NCI-H1092 treated with DMSO at 0.1 percent for 48 hours (cell line): ENCODE measurements at places on chromosomes 1 and 21.

- DNase-seq, result no peak
Observed at GRCh38 chr1:30169269-30169668, 554.1 kb downstream of the MATN1 start.

- DNase-seq, result peak; percentile 18
Observed at GRCh38 chr1:234592240-234592639, 17.7 kb downstream of the IRF2BP2 start.

GRCh38 chr1:214219902-214220301 lies 61.1 kb upstream of the SMYD2 start:
- DNase-seq, result no peak

GRCh38 chr1:192713921-192714320 lies 78.0 kb downstream of the RGS13 start:
- DNase-seq, result no peak

GRCh38 chr21:38622827-38623209 lies 124.5 kb upstream of the ERG start:
- DNase-seq, result no peak

DNA sequence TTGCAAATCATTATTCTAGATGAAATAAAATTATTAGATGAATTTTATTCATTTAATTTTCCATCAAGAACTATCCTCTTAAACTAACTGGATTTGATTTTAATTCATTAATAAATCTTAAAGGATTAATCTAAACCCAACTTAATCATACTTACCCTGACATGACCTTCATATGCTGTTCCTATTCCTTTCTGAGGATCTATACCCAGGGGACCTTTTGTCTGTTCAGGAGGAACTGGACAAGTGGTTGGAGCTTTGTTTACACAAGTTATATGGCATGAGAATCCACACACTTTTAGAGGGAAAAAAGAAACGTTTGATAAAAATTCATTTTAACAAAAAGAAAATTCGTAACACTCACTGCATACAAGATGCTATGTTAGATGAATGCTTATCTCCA lies 95.2 kb downstream of the COQ8A start:
- DNase-seq, result peak; percentile 36

GRCh38 chr21:18711662-18712061 lies 308.1 kb upstream of the TMPRSS15 start:
- DNase-seq, result no peak

- DNase-seq, result peak; percentile 37
Observed at GRCh38 chr1:96236156-96236739, 485.3 kb upstream of the PTBP2 start.

DNA sequence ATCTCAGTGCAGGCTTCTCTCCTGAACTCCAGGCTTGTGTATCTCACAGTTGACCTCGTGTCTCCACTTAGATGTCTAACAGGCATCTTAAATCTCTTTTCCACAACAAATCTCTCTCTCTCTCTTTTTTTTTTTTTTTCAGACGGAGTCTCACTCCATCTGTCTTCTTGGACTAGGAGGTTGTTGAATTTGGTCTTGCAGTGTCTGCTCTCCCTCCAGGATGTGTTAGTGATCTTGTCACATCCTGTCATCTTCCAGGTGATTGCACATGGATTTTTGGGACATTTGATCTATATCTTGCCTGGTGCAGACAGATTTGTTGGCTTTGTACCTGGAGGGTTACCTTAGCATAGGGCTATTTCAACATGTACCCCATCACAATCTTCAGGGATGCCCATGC lies 26.5 kb upstream of the KCNA10 start:
- no peak for DNase-seq

DNA sequence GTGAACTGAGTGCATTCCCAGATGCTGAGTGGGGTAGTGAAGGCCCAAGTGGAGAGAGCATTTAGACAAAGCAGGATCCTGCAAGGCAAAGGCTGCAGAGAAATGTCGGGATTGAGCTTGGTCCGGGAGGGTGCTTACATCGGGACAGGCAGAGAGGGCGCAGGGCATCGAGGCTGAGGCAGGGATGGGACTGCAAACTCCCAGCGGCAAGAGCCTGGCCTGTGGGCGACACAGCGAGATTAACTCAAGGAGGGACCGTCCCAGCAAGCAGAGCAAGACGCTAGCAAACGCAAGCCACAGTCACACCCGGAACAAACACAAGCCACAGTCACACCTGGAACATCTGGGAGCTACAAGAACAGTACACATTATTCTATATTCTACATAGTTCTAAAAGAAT lies 537.5 kb downstream of the KIF26B start:
- DNase-seq, result no peak

GRCh38 chr1:2926447-2927055 lies 94.7 kb upstream of the ACTRT2 start:
- no peak for DNase-seq

DNA sequence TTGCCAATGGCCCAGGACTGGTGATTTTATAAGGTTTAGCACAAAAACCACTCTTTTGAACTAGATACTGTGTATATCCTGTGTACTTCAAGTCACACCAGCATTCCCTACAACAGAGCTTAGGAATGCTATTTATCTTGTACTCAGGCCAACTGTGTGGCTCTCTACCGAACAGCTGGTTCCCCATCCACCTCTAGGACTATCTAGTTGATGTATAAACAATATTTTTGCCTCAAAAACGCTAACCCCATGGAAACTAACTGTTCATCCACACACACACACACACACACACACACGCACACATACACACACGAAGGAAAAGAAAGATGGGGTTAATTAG lies 28.7 kb upstream of the SLC45A3 start:
- DNase-seq, result no peak

DNA sequence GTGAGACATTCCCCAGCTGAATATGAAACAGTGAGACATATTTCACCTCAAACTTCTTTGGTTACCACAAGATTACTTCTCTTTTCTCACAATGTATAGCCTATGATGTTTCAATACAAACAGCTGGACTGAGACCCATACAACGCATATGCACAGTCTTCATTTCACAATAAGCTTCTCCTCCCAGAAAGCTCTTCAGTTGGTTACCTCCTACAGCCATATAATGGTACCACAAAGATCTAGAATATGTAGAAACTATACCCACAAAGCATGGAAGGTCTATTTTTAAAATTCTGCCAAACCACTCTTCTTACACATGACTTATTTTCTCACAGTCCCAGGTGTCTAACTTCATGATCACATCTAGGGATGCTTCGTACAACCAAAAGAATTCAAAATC lies 70.8 kb downstream of the JAK1 start:
- DNase-seq, result no peak

DNA sequence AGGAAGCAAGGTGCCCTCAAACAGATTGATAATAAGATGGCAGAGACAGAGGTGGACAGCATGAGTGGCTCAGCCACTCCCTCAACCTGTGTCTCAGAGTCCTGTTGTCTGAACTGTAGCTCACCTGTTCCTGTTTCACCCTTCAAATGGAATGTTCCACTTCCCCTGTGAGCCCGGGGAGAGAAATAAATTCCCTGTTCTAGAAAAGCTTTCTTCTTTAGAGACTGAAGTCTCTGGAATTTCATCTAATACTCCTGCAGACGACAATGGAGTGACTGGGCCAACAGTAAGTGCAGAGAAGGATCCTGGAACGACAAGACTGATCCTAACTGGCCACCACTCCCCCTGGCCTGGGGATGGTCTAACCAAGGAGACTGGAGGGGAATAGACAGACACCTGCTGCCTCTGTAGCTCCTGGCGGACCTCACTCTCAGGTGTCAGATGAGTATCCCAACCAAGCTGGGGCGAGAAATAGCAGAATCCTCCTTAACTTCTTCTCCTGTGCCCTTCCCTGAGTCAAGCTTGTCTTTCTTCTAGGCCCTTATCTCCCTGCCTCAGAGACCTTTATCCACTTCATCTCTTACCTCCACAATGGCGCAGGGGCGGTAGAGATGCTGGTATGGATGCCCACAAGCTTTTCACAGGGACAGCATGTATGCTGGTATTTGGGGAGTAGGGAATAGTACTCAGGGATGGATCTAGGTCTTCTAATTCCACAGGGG lies 45.4 kb downstream of the PLEKHA6 start:
- peak; percentile 43 for DNase-seq

DNA sequence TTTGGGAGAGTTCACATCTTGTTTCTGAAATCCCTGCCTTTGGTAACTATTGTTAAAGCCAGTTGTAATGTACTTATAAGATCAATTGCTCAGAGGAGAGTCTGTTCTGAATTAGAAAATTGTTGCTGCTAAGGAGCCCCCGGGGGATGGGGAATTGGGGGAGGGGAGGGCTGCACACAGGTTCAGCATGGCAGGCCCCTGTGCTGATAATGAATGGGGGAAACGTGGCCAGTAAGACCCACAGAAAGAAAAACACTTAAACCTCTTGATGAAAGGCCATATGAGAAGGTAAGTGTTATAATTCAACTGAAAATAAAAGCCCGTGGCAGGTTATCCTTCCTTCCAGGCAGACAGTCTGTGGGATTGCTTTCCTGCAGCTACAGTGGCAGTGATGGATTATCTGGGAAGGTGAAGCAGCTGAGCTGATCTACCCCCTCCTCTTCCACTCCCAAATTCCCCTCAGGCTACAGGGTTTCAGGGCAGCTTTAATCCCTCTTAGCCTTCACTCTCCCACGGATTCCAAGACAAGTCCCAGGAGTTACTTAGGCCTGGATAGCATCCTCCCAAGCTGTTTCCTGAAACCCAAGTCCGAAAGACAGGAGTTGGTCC lies 398.8 kb downstream of the TBX15 start:
- DNase-seq, result no peak

- no peak for DNase-seq
Observed at GRCh38 chr1:85001742-85002141, 4.8 kb upstream of the MCOLN2 start.

DNA sequence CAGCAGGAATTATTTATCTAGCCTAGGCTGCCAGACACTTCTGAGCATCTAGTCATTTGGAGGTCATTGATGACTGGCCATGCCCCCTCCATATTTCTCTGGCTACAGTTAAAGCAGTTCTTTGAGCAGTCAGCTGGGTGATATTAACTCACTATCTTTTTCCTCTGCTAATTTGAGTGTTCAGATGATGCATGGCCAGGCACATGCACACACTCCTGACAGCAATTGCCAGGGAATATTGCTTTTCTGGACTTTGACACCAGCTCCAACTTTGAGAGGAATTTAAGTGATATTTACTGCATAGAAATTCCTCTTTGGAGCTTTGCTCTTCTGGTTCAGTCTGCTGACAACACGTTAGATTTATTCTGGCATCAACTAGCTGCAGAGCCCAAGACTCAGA lies 52.6 kb downstream of the CD247 start:
- DNase-seq, result no peak

DNA sequence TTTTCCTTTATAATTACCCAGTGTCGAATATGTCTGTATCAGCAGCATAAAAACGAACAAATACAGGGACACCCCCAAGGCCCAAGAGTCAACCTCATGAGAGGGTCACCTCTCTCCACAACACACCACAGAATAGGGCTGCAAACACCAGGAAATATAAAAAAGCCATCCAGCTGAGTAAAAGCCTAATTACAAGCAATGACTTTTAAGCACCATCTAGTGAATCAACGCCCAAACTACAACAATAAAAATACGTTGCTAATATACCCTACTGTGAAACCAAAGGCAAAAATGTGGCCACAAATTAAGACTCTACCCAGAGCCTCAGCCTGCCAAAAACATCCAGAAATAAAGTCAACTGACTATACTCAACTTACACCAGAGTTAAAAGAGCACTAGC lies 817.9 kb upstream of the NEGR1 start:
- no peak for DNase-seq

- no peak for DNase-seq
Observed at GRCh38 chr1:1332031-1332755, 1.1 kb downstream of the TAS1R3 start.

DNA sequence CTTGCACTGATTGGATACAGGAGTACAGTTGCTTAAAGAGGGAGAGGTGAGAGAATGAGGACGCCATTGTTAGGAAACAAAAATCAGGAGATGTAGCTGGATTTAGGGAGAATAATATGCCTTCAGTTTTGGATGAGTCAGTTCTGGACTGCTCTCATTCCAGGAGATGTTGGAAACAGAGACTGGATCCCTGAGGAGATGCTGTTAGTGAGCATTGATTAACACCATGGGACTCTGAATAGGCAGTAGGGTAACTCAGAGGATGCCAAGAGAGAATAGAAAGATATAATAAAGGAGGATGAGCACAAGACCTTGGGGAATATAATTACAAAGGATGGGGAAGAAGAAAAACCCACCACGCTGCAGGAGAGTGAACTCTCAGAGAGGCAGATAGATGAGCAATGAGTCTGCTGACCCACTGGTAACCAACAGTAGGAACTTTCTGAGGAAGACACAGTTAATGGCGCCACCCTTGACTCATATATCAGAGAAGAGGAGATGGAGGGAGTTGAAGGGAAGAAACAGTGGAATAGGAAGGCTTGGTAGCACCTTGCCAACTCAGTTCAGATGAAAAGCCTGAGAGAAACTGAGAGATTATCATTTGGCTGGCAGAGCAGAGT lies 10.5 kb downstream of the KCNJ15 start:
- DNase-seq, result no peak

GRCh38 chr1:17191990-17192242 lies 13.0 kb upstream of the PADI1 start:
- DNase-seq, result no peak

DNA sequence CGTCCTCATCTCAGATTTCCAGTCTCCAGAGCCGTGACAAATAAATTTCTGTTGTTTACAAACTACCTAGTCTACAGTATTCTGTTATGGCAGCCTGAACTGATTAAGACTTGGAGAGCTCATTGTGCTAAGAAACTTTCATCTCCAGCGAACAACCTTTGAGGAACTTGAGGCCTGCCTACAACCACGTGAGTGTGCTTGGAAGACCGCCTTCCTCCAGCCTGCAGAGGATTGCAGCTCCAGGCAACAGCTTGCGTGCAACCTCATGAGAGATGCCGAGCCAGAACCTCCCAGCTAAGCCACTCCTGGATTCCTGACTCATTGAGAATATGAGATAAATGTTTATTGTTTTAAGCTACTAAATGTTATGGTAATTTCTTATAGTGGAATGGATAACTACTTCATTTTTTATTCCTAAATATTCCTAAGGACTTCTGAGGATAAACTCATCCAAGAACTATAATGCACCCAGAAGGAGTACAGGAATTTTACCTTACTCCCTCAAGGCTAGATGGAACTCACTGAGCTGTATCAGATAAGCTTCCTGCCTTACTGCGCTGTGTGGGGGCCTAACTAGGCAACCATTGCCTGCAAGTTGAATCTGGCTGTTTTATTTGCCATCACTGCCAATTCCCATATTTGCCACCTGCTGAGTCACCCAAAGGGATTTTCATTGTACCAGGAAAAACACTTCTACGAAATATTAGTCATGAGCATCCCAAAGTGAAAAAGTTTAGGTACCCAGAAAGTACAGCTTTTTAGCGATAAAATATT lies 17.6 kb downstream of the FAM177B start:
- DNase-seq, result no peak

- DNase-seq, result no peak
Observed at GRCh38 chr1:61215676-61216289, 133.4 kb downstream of the NFIA start.
